ENCODE measurements at places on chromosomes 11 and 22.

- no peak for DNase-seq
Observed at GRCh38 chr11:27211370-27212127, 151.5 kb downstream of the CCDC34 start.

GRCh38 chr11:111845276-111846028, 25.9 kb downstream of the ALG9 start:
- DNase-seq = no peak

DNA sequence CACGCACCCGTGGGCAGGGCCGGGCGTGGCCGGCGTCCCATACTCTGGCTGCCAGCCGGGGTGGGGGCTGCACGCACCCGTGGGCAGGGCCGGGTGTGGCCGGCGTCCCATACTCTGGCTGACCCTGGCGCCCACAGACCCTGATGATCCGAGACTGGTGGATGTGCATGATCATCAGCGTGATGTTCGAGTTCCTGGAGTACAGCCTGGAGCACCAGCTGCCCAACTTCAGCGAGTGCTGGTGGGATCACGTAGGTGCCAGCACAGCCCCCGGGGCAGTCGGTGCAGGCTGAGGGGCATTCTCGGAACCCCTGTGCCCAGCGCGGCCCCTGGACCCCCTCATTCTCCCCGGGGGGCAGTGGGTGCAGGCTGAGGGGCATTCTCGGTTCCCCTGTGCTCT, 19.0 kb downstream of the RNH1 start:
- DNase-seq = no peak

DNA sequence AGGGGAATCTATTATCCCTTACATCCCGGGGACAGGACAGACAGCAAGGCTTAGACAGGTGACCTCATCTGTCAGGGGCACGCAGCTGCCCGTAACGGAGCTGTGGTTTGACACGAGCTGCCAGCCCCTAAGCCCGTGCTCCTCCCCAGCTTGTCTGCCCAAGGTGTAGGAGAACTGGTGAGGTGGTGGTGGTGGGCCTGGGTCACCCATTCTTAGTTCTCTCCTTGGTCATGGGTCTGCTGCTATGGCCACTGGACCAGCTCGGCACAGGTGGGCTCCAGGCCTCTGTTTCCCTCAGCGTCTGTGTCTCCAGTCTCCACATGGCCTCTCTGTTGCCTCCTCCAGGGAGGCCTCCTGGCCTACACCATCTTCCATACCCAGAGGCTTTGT, 5.4 kb downstream of the PARVG start:
- no peak for DNase-seq

DNA sequence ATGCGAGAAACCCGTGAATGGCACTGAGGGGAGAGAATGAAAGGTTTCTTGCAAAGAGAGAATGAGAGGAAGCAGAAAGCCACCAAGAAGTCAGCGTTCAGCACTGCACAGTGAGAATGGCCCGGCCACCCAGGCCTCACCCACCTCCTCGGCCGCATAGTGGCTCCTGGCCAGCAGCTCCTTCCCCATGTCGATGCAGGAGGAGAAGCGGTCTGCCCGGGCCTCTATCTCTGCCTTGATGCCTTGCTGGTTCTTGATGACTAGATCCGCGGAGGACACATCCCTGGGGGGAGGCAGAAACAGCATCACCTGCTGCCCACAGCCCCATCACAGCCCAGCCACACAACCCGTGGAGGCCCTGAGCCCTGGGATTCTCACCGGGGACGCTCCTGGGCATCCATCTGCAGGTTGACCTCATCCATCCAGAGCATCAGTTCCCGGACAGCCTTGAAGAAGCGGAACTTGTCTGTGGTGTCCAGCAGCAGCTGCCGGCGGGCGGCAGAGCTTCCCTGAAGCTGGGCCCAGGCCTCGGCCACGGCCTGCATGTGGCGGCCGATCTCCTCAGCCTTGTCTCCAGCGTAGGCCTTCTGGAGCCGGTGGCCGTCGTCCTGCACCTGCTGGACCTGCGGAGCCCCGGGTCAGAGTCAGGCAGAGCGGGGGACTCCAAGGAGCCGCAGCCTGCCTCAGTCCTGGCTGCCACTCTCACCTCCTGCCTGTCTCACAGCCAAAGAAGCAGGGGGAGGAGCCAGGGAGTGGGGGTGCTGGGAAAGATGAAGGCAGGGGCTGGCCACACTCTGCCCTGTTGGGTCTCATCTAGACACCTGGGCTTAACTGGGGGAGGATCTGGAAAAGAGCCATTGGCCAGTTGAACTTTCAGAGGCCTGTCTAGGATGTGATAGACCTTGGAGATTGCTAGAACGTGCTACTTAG, 12.2 kb upstream of the RBM4B start:
- no peak for DNase-seq

DNA sequence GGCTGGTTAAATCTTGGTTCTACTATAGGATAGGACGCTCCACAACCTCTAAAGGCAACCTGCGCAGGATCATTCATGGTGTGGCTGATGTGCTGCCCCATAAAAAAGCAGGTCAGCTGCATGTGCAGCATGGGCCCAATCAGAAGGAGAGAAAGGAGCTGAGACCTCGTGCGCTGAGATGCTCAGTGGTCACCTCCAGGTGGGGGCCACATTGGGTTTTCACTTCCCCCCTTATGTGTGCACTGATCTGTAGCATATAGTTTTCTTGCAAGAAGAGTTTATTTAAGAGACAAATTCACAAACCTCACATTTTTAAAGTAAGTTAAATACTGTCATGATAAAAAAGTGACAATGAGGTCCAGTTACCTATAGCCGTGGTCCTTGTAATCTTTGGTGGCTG, 24.3 kb downstream of the SERPIND1 start:
- no peak for DNase-seq

DNA sequence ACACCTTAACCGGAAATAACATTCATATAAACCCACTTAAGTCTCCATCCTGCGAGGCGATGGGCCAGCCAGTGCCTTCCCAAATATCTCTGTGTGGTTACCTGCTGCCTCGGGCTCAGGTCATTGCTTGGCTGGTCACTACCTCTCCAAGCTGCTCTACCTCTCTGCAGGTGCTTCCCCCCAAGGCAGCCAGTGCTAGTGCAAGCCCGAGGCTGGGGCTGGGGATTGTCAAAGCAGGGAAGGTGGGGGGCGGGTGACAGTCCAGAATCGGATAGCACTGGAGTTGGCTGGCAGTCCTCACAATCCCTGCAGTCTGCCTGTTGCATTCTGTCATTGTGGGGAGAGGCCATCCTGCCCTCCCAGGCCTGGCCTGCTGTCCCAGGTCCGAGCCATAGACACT, 11.1 kb downstream of the MCHR1 start:
- DNase-seq = no peak

- DNase-seq = no peak
Observed at GRCh38 chr22:38881997-38882879, 10.2 kb upstream of the CBX6 start.

DNA sequence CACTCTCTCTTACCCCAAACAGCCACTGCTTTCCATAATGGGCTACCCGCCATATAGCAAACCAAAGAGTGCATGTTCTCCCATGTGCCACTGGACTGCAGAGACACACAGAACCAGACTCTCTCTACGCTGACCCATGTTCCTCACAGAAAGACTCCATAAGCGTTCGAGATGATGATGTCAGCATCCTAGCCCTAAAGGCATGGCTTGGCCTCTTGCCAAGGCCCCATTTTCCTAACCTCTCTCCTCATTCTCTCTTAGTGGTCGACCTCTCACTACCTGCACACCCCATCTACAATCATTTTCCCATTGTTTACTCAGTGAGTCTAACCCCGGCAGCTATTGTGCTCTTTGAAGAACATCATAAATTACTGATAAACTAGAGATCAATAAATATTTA, 4.9 kb downstream of the NDUFC2 start:
- no peak for DNase-seq

GRCh38 chr22:36770513-36771231, 5.2 kb downstream of the IFT27 start:
- no peak for DNase-seq

DNA sequence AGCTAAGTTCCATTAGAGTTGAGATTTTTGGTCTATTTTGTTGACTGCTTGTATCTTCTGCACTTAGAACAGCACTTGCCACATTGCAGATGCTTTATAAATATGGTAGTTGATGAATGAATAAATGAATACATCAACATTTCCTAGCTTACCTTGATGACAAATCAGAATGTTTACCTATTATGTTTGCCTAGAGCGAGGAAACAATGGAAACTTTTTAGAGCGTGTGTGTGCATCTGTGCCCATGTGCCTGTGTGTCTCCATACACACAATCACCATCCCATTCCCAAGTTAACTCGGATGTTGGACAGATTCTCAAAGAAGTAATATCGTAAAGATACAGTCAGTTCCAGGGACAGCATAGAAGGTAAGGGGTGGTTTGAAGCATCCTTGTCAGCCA, 139.1 kb downstream of the DBX1 start:
- DNase-seq = no peak

GRCh38 chr11:13111813-13112130, 102.7 kb downstream of the RASSF10 start:
- DNase-seq = no peak

- DNase-seq = no peak
Observed at GRCh38 chr11:44178381-44178780, 82.9 kb downstream of the EXT2 start.

DNA sequence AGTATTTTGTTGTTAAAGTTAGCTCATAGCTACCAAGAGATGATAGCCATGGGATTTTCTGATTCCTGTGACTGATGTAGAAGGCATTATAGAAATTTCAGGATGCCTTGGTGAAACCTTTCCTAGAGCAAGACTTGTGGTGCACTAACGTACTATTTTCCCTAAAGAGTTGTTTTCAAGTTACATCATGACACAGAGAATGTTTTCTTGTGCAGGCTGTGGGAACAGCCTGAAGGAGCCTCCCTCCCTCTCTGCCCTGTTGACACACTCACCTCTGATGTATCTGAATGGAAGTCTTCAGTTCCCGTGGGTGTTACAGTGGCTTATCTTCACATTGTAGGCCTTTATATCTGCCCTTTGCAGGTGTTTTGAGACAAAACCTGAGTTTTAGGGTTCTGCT, 121.6 kb downstream of the LDLRAD3 start:
- no peak for DNase-seq

DNA sequence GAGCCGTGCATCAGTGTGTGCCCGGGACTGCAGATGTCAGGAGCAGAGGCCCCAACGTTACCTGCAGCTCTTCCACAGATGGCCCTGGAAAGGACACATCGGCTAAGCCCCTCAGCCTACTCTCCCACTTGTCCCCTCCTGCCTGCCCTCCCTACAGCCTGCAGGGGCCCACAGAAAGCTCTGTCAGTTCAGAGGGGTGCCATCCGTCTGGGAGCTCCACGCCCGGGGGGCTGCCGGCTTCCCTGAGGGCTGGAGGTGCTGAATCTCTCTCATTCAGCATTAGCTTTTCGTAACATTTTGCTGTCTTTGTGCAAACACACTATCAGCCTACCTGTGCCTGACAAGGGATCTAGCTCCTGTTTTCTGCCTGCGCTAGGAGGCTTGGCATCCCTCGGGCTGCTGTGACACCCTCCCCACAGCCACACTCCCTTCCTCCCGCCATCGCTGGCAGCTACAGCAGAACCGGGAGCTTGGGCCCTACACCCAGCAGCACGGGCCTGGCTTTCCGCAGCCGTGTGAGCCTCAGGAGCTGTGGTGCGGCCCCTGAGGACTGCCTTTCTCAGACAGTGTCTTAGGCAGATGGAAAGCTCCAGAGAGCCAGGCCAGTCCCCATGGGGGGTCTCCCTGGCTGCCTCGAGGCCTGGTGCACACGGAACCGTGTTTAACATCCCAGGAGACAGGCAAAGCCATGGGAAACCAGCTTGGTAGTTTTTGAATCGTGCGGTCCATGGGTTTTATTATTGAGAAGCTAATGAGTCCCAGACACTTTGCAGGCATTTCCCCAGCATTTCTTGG, 198.3 kb upstream of the B3GAT1 start:
- no peak for DNase-seq

DNA sequence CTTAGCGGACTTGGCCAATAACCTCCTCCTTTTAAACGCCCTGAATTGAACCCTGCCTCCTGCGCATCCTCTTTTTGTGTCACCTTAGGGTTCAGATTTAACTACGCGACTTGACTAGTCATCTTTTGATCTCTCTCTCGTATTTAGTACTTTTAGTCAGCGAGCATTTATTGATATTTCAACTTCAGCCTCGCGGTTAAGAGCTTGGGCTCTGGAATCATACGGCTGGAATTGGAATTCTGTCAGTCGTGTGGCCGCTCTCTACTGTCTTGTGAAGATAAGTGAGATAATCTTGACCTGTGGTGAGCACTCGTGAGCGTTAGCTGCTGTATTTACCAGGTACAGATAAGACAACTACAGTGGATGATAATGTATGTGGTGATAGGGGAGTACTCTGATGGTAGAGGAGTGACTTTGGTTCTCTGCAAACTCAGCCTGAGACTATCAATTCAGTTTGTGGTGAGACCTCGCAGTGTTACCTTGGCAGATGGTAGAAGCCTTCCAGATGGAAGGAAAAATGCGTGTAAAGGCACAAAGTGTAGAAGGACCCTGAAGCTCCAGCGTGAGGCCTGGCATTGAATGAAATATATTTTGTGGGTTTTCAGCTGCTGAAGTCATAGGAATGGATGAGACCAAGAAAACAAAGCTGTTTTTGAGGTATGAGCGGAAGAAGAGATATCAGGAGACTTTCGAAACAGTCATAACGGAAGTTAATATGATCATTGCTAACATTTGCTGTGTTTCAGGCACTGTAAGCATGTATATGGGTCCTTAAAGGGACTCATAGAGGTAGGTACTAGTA, 682 bp downstream of the ATM start:
- no peak for DNase-seq

DNA sequence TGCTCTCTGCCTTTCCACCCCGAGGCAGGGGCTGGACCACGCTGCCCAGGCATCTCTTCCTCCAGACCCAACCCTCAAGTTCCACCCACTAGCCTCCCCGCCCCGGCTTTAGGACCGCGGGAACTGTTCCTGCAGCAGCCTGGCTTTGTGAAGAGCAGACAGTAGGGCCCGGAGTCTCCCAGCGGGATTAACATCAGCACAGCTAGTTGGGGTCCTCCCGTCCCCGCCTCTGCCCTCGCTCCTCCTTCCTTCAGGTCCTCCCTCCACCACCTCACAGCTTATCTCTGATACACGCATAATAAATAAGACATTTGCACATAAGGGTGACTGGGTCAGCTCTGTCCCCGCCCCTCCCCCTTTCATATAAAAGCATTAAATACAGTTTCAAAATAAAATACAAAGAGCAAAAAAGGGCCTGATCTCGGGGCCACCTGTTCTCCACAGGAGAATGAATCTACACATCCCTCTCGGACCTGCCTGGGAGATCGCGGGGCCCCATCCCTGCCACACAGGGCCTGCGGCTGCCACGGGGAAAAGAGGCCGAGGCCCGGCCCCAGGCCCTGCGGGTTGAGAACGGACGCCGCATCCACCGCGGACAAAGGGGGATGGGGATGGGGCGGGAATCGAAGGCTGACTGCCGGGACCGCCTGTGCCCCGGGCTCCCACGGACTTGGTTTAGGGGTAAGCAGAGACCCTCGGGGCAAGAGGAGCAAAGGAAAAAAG, 6.5 kb downstream of the ZFTA start:
- DNase-seq = no peak

GRCh38 chr11:57290288-57290687, 34.5 kb downstream of the TNKS1BP1 start:
- no peak for DNase-seq

GRCh38 chr11:4146070-4146771, 51.6 kb downstream of the RRM1 start:
- no peak for DNase-seq

- DNase-seq = no peak
Observed at GRCh38 chr11:100009728-100010127, 677.4 kb upstream of the ARHGAP42 start.

All from NCI-H187 (cell line).